Activated T-cell treated with anti-CD3 and anti-CD28 coated beads for 4 hours (primary cell): ENCODE measurements at places on chromosomes 2 and 18.

GRCh38 chr2:7845332-7845731 lies 836.5 kb upstream of the ID2 start:
- no peak for DNase-seq

DNA sequence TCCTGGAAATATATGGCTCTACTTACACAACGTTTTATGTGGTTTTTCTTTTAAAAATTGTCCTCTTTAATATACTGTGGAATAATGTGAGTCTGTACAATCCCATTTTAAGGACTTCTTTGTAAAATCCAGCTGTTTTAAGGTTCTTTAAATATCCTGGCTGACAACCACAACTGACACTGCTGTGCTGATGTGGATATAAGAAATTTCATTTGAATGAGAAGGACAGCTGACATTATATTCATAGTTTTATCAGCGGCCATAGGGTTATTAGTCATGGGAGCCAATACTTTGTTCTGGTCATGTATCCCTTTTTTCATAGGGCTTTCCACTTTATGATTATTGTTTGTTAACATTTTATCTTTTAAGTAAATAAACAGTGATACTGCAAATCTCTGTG lies 169.5 kb downstream of the CAMKMT start:
- no peak for DNase-seq

- no peak for DNase-seq
These were observed 454.0 kb downstream of the NBAS start for GRCh38 chr2:15107137-15107536.

- no peak for DNase-seq
These were observed 80.6 kb downstream of the PIGN start for GRCh38 chr18:62106271-62106670.

- no peak for DNase-seq
These were observed 106.4 kb downstream of the KCNH7 start for GRCh38 chr2:162731917-162732804.

DNA sequence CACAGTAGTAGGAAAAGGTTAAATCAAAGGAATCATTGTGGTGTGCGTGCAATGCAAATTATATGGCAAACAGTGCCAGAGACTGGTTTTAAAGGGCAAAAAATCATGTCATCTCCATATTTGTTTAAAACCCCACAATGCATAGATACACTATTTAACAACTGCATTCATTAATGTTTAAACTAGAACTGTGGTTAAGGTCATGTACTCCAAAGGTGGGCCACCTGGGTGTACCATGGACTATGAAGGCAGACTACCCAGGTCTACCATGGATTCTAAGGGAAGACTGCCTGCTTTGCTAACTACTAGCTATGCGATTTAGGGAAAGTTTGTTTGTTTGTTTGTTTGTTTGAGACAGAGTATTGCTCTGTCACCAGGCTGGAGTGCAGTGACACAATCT lies 356.3 kb downstream of the ZEB2 start:
- no peak for DNase-seq

DNA sequence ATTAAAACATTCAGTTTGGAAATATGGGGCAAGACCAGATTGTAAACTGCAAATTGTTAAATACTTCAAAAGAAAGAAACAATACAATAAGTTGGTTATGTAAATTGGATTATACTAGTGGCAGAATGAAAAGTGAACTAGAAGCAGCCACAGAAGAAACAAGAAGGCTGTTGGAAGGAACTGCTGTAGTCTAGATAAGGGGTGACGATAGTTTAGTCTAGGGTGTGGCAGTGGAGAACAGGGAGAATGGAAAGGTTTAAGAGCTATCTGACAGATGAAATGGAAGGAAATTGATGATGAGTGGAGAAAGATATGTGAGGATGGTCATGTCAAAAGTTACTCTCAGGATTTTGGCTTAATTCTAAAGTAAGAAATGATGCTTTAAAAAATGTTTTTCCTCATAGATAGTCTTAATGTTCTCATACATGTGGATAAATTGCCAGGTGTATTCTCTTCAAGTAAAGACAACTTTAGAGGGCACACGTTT lies 179.7 kb downstream of the GPD2 start:
- no peak for DNase-seq

GRCh38 chr18:66872277-66872676 lies 268.4 kb upstream of the CDH19 start:
- DNase-seq: no peak

DNA sequence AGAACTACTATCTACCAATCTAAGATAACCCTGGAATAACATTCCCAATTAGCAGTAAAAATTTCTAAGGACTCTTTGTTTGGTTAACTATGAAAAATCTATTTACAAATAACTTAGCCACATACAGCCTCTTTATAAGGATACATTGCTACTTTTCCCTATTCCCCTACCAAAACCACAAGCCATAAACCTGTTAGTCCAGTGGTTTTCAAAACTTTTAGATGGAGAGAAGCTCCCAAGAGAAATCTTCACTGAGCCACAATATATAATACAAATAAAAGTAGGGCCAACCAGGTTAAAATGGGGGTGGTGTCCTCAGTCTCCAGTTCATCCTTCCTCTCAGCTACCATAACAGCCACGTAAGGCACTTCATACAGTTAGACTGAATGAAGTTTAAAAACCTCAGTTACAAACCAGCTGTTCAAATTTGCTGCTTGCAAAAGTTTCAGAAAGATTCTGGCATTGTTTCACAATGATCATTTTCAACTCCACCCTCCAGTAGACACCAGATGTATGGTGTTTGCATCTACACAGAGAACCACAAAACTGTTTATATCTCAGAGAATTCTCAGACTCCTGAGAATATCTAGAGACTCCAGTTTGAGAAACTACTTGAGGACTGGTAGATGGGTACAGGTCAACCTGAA lies 26.0 kb downstream of the SOS1 start:
- DNase-seq: no peak
